ENCODE measurements at places on chromosomes 7 and 10. TPM values are rescaled to one million over a fixed set of nuclear protein-coding genes. Genes with fewer than 3 reads are reported as not detected.

Gene PNLIPRP1
- polyA plus RNA-seq = not detected

Gene SLC26A5
- polyA plus RNA-seq = 0.68 TPM

Gene ENTPD1
- polyA plus RNA-seq = 23.1 TPM

Gene CTAGE8
- 6.3 TPM for polyA plus RNA-seq

Gene ENO4
- 2.9 TPM for polyA plus RNA-seq

Gene VAX1
- not detected for polyA plus RNA-seq

Gene LRRD1
- 0.88 TPM for polyA plus RNA-seq

Gene SPDYE3
- polyA plus RNA-seq = 7.0 TPM

Gene UPP1
- polyA plus RNA-seq = 9.8 TPM

Gene CARD11
- 3.6 TPM for polyA plus RNA-seq

Gene STEAP4
- polyA plus RNA-seq = 5.6 TPM

Gene ICA1
- polyA plus RNA-seq = 43.4 TPM

Gene MSMB
- polyA plus RNA-seq = not detected

Gene ATG9B
- polyA plus RNA-seq = 3.8 TPM

Gene HDAC9
- 8.4 TPM for polyA plus RNA-seq

Gene LRRC18
- polyA plus RNA-seq = 1.1 TPM
